KBM-7 (cell line): ENCODE measurements at places on chromosomes 6 and 20.
A peak's percentile ranks its signal among the peaks of the same experiment; 100 is the strongest.

- DNase-seq, result peak; percentile 71
Measured at GRCh38 chr6:149895833-149896271, 2.1 kb downstream of the RAET1E start.

GRCh38 chr6:158999666-159000403 is at the start of gene RSPH3:
Gene RSPH3, minus strand, starts transcription at chr6:159000202. Its CDS starts 652 bp downstream, at chr6:158999550.
- DNase-seq, result peak; percentile 96

DNA sequence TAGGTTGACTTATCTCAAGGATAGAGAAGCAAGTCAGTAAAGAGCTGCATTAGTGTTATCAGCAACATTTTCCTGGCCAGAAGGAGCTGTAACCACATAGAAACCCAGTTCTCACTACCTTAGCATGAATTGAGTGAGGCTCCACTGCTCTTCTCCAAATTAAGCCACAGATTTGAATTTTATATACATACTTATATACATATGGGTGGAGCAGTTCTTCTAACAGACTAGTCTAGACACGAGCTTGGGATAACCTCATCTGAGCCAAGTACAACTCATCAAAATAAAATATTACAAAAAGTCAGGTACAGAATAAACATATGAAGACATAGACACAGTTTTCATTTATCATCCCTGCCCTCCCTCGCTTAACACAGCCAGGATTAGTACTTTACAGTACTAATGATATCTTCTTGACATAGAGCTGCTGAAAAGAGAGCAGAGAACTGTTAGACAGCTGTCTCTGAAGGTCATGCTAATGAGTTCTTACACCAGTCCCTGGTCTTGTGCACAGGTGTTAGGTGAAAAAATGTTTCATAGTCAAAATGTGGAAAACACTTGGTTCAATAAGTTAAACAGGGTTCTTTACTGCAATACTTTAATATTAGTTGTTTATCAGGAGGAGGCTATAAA is 147.4 kb upstream of the HTR1E start:
- DNase-seq, result no peak

- no peak for DNase-seq
Measured at GRCh38 chr6:96582436-96582835, 19.5 kb downstream of the FHL5 start.

DNA sequence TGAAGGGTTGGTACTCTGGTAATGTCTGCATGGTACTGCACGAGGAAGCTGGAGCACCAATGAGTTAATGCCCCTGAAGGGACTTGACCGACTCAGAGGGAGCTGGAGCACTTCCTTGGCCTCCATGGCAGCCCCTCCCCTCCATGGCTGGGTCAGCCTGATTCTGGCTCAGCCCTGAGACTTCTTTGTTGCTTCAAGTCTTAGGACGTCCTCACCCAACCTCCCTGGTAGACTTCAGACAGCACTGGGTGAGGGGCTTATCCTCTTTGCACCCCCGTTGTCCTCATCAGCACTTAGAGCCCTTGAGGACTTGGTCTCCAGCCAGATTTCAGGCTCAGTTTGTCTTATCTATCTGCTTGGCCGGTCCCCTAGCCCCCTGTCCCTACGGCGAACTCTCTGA is 16.4 kb upstream of the TAGAP start:
- no peak for DNase-seq

DNA sequence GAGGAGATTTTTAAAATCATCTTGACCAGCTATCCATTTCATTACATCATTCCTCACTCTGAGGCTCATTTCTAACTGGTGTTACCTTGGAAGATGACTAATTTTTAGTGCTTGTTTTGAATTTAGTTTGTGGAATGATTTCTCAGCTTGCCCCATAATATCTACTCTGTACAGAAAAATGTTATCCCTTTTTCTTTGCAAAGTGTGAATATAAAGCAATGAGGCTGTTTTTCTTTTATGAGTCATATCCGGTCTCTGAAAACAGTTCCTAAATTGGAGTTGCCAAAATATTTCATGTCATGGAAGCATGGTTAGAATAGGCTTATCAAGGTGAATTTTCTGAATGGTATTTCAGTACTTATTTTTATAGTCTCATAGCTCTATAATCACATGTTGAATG is 43.8 kb downstream of the FUT9 start:
- no peak for DNase-seq

DNA sequence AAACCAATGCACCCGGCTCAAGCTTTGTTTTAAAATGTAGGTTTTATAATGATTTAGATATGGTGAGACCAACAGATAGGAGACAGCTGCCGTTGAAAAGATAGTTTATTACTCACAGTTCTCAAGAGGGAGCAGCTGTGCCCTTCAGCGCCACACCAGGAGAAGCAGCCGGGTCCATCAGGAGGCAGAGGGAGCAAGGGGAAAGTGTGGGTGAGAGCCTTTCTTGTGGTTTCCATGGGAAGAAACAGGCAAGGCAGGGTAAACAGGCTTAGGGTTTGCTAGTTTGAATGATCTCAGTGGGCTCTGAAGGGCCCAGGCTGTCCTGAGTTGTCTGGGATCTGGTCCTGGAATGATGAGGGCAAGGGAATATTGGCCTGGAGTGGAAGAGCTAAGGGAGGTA is 117.7 kb upstream of the PLCB4 start:
- DNase-seq, result no peak

GRCh38 chr6:135358251-135358821 is 139.2 kb downstream of the AHI1 start:
- DNase-seq, result no peak

DNA sequence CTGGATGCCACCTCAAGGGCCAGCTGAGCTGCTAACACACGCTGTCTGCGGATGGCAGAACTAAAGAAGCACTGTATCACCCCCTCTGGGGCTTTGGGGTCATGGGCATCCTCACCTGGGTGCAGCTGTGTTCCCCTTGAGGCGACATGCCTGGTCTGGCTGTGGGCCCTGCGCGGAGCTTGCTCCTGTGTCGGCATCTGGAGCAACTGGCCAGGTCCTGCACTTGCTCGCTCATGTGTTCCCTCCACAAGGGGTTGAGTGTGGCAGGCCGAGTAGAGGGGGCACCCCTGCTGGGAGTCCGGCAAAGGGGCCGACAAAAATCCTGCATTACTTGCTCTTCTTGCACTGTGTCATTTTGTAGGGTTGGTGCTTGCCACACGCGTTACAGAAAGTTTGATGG is 189.0 kb downstream of the CDKAL1 start:
- no peak for DNase-seq

GRCh38 chr20:6439737-6440442 is 317.1 kb upstream of the FERMT1 start:
- no peak for DNase-seq

DNA sequence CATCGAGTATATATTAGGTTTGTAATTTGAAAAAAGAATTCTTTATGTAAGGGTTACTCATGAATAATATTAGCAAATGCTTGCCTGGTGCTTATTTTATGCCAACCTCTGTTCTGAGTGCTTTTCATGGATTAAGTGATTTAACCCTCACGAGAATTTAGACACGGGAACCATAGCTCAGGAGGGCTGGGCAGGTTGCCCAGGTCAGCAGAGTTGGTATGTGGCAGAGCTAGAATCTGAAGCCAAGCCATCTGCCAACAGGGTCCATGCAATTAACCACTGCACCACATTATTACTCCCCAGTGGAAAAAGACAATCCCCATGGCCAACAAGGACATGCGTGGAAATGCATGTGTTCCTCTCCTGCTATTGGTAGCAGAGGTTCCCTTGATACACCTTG is 345.6 kb downstream of the CDC5L start:
- DNase-seq, result no peak
